ENCODE measurements at places on chromosomes 6 and 20.

- DNase-seq: no peak
Observed at GRCh38 chr6:28580475-28580874, 54.8 kb downstream of the GPX5 start.

DNA sequence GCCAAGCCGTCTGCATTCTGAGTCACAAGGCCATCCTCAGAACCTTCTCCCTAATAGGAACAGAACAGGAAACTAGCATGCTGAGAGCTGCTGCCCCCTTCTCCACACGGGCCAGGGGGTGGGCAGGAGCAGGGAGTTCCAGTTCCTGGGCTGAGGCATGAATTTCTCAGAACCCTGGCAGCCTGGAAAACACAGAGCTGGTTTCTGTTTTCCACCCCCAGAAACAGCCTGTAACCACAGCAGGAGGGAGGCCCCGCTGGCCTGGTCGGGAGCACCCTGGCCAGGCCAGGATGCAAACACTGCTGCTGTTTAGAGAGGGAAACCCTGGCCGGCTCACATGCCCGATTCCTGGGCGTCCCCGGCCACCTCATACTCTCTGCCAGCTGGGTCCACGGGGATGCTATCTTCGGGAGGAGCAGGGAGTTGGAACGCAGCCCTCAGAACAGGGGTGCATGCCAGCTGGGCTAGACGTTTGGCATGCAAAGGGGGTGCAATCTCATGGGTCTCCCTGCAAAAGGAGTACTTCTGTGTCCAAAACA is 130.1 kb downstream of the NFATC2 start:
- no peak for DNase-seq

DNA sequence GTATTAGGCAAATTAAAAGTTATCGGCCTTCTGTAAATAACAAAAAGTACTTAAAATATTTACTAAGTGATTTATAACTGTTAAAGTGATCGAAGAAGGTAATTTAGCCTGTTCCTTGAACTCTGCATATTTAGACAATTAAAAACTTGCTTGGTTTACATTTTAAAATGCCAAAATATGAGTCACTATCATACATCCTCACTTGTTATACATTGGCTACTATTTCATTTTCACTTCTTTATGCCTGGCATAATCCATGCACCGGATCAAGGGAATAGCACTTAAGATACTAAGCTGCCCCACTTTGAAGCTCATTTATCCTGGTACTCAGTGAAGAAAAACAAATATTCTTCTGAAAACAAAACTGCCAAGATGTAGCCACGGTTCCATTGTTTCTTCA is 344.6 kb downstream of the UBE3D start:
- DNase-seq: no peak

DNA sequence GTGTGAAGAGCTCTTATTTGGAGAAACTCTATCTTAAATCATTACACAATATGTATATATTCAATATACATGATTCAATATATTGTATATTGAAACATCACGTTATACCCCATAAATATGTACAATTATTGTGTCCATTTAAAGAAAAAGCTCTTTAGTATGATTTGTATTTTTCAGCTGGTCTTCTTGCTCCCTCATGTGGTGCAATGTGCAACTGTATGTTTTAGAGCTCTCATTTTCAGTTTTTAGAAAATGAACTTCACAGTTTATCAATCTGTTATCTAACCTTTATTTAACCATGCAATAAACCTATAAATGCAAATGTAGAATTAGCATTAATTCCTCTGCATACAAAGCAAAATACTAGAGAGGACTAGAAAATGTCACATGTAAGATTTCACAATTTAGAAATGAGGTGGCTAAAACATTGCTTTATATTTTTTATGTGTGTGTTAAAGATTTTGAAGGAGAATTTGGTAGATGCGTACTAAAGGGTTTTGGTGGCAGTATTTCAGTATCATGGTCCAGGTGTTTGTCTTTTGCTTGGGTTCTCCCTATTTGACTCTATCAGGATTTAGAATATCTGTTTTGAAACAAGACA is 167.1 kb downstream of the PHF3 start:
- no peak for DNase-seq

DNA sequence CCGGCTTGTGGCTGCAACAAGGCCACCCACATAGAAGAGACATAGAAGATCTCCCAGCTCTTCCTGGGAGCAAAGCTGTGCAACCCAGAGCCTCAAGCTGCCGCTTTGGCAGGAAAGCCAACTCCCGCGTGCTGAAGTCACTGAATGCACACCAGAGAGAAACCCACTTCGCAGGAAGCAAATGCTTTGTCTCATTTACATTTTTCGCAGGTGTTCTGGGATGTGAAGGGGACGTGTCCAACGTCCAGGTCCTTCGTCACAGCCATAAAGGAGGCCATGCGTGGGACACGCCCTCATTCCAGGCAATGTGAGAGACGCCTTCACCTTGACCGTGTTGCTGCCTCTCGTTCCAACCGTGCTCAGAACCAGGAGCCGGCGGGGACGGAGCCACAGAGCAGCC is 24.4 kb downstream of the KCNQ2 start:
- no peak for DNase-seq

GRCh38 chr6:43444036-43444435 is 11.3 kb downstream of the DLK2 start:
- no peak for DNase-seq

Data from endothelial cell (in vitro differentiated cells).